Brain microvascular endothelial cell (primary cell): ENCODE measurements at places on chromosomes 1 and 21.

- DNase-seq = no peak
These were observed 27.8 kb upstream of the FMOD start for GRCh38 chr1:203378556-203379245.

DNA sequence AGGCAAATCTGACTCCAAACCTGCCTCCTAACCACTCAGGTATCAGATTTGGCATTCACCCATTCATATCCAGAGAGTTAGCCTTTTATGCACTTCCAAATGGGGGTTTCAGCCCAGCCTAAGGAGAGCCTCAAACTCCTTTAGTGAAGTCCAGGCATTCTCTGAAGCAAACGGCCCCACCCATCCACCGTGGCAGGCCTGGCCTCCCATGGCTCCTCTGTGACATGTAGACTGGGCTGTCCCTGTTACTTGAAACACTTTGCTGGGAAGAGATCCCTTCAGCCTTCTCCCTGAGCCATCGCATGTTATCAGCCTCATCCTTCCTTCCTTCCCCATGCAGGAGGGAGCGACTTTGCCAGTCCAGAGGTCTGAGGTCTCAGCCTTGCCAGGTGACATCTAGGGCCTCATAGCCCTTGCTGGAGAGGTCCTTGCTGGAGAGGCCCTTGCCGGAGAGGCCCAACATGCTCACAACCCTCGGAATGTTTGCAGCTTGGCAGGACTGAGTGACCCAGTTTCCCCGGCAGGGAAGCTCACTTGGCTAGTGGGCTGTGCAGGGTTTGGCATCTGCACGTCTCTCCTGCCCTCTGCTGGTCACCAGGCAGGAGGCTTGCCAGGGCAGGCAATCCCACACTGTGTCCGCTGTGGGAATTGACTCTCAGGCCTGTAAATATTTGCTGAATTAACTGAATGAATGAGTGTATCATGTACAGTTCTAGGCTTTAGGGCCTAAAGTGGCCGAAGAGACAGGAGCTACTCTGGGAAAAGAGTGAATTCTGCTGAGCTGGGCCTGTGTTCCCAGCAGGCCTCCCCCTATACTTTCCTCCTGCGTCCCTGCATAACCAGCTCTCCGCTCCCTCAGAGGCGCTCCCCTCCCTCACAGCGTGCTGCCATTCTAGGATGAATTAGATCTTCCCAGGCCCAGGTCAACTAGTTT, 26.7 kb upstream of the RBM15 start:
- peak; percentile 65 for DNase-seq

GRCh38 chr1:114218361-114219171, 64.9 kb upstream of the SYT6 start:
- DNase-seq = no peak

DNA sequence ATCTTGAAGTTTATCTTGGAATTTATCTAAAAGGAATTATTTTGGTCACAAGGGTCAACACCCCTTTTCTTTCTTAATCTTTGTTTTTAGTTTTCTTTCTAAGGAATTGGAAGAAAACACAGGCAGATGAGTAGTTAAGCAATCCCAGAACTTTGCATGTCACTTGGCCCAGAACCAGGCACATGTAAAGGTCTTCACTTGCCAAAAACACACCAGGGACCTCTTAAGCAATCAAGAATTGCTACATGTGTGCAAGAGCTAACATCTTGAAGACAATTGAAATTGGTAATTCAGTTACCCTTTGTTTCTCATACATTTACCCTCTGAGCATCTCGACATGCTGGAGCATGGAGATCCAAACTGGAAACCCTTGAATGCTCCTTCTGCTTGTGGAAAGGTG, 114.2 kb downstream of the ZC3H11B start:
- no peak for DNase-seq

- no peak for DNase-seq
These were observed 57.6 kb downstream of the KCNK2 start for GRCh38 chr1:215140135-215140534.

DNA sequence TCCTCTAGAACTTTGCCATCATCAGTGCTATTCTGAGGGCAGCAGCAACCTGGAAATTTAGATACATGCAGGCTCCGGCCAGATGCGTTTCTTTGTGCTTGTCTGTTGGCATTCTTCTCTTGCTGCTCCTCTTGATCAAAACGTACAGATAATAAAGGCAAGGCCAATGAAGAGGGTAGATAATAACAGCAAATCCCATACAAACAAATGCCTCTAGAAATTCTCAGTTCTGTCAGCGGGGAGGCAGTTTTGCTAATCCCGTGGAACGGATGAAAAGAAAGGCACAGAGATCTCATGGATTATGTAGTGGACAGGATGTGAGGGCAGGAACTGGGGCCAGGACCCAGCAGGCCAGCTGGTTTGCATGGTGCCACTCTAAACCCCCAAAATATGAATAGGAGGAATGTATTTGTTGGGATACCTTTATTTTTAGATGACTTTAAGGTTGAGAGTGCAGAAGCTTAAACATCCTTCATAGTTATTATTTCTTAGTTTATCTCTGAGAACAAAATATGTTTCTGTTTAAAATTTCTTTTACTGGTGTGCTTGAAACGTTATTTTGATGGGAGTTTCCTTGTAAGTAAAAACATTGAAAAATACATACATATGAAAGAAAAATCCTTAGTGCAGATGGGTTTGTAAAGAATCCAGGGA, 1.5 kb downstream of the ITSN1 start:
- DNase-seq = no peak

GRCh38 chr1:78044796-78045562, 787 bp upstream of the GIPC2 start:
- DNase-seq = no peak

- DNase-seq = no peak
These were observed 5.7 kb downstream of the LMX1A start for GRCh38 chr1:165350840-165351239.

GRCh38 chr1:201298396-201299381, 15.4 kb downstream of the PKP1 start:
- DNase-seq = no peak

DNA sequence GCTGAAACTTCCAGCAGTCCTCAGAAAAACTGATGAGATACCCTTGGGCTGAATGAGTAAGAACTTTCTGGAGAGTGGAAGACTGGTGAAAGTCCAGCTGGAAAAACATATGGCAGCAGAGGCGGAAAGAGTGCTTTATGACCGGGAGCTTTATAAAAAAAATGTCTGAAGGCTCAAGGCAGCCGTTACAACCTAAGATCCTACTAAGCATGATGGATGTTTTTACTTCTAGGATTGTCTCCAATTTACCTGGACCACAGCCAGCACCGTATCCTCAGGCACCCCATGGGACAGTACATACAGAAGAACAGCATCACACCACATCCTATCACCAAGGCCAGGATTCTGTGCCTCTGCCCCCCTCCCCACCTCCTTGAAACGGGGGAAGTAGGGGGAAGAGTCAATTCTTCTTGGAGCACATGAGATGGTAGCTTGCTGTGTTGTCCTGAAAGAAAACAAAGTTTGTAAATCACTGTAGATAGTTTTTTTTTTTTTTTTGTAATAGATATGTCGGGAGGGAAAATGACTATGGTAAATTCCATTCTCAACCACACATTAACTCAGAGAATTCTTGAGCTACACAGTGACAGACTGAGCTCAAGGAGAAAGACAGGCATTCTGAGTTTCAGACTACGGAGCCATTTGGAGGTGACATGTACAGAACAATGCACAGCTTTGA, 11.8 kb upstream of the IRF2BP2 start:
- peak; percentile 72 for DNase-seq

DNA sequence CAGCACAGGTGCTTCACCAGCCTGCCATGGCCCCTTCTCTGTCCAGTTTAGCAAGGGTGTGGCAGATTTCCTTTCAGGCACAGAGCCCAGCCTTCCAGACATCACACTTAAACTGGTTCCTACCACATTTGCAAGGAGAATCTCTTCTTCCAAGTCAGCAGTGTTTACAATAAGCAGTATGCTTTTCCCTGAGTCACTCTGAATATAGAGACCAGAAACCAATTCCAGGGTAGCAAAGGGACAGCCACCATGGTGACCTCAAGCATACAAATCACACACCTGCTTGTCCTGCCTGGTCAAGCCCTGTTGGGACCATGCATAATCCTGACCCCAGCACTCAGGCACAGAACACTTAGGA, 8.7 kb upstream of the CBR3 start:
- DNase-seq = no peak
